BE2C (cell line): ENCODE measurements at places on chromosomes 6 and 20.

GRCh38 chr20:38175304-38176180 is 10.5 kb upstream of the TGM2 start:
- DNase-seq = no peak

DNA sequence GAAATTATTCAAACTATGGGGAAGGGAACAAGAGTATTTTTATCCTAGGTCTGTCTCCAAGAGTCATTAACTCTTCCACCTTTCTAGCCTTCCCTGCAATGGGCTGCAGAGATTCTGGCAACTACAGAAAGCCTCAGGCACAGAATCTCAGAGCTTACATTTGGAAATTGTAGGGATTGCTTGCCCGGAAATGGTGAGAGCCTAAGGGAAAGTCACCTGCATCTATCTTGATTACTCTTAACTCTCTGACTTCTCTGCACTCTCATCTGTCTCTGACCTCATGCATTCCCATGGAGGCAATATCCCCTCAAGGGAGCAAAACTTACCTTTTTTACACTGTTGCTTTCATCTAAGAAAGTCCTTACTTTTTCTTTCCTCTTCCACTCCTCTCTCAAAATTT is 513.2 kb upstream of the MARCKS start:
- DNase-seq = no peak

- DNase-seq = no peak
These were observed 261.2 kb downstream of the BMP7 start for GRCh38 chr20:57004951-57005933.

- no peak for DNase-seq
These were observed 5.0 kb downstream of the DST start for GRCh38 chr6:56637640-56638039.

- DNase-seq = no peak
These were observed 15.6 kb downstream of the RMND1 start for GRCh38 chr6:151436300-151436699.

DNA sequence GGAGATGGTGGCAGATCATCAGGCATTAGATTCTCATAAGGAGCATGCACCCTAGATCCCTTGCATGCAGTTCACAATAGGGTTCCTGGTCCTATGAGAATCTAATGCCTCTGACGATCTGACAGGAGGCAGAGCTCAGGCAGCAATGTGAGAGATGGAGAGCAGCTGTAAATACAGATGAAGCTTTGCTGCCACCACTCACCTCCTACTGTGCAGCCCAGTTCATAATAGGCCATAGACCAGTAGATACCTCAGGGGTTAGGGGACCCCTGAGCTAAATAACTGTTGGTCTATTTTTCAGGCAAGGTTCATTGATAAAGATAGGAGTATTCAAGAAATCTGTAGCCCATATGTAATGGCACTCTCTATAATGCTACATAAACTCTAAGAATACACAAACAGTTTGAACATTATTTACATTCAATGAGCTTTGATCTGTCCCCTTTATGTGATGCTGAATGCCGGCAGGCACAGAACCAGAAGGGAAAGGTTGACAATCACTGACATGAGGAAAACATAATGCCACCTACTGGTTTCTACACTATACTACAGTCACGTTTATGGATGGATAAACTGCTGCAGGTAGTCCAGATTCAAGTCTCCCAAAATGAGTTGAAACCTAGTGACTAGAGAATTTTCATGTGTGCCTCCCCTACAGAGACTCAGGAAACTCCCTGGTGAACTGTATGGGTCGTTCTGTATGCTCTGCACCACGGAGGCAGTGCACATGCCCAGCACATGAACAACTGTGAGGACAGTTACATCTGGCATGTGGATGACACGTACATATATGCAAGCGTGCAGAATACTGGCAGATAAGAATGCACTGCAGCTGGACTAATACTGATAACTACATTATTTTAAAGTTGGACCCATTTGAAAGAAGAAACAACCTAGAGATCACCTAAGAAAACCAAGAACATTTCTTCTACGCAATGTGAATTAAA is 72.0 kb downstream of the DST start:
- DNase-seq = no peak

GRCh38 chr6:145643760-145644159 is 91.6 kb downstream of the EPM2A start:
- DNase-seq = no peak

GRCh38 chr6:12605888-12606345 is 110.7 kb upstream of the PHACTR1 start:
- peak; percentile 47 for DNase-seq

DNA sequence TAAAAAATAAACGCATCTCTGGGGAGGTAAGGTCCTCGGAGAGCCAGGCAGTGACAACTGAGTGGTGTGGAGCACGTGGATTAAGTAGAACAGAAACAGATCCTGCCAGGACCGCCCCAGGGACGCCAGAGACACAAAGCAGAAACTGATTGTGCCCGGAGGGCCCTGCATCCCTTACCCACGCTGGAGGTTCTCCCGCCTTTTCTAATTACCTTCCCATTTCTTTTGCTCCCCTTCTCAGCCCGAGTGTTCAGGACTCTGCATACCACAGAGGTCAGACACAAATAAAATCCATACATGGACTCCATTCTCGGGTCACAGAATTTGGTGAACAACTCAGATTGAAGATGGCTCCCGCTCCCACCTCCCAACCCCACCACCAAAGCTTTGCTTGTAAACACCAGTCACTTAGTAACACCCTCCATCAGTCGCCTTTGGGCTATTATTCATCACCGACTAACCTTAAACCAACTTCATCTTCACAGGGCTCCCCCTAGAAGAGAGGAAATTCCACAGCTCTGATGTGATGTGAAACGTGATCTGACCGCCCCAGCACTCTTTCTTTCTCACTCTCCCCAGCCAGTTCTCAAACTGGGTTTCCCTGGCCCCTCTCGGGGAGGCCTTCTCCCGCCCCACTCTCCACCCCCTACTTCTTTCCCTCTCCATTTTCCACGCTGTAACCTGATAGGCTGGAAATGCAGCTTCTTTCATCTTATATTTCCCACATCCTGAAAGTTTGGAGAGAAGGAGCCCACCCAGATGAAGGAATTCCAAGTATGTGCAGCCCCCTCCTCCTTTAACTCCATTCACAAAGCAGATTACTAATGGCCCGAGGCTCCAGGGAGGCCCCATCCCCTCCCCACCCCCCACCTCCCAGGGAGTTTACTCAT is 32.5 kb upstream of the PIM1 start:
- peak; percentile 87 for DNase-seq

DNA sequence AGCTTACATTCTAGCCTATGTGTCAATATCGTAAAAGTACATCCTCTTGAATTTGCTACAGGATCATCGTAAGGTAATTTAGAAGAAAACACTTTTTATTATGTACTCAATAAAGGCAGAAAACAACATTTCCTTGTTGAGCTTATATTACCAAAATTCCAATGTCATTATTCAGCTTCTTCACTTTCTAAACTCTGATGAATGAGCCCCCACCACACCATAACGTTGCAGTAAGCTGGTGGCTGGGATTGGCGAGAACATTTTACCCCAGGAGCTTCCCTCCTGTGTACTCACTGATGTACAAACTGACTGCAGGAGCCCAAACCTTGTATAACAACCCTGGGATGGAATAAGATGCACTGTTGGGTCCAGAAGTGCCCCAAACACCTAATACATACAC is 238.1 kb upstream of the MARCKS start:
- DNase-seq = no peak

- DNase-seq = no peak
These were observed 929 bp upstream of the CENPB start for GRCh38 chr20:3787324-3788014.

GRCh38 chr6:41874741-41875140 is 20.4 kb downstream of the USP49 start:
- no peak for DNase-seq

GRCh38 chr6:162069995-162070394 is 657.6 kb downstream of the PRKN start:
- DNase-seq = no peak

- no peak for DNase-seq
These were observed 7.4 kb upstream of the LAMP5 start for GRCh38 chr20:9506964-9507369.

DNA sequence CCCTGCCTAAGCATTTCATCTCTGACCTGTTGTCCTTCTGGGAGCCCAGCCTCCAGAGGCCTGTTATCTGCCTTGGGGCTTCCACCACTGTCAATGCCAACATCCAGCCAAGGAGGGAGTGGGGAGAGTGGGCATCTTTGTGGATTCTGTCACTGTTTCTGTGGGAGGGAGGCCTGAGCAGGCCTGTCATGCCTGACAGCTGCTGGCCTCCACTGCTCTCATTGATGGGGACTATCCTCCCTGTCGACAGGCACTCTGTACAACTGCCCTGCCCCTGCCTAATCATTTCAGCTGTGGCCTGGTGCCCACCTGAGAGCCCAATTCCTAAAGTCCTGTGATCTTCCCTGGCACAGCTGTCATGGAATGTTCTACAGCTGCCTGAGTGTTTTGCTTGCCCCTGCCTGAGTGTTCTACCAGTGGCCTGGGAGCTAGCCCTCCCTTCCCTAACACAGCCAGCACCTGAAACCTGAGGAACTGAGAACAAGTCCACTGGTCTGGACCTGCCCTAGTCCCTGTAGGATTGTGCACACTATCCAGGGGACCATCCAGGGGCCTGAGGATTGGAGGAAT is 145.3 kb downstream of the FAM83B start:
- no peak for DNase-seq

GRCh38 chr6:161255518-161255917 is 18.3 kb downstream of the AGPAT4 start:
- DNase-seq = no peak

GRCh38 chr6:170130201-170130621 is 160.7 kb downstream of the DLL1 start:
- DNase-seq = no peak

DNA sequence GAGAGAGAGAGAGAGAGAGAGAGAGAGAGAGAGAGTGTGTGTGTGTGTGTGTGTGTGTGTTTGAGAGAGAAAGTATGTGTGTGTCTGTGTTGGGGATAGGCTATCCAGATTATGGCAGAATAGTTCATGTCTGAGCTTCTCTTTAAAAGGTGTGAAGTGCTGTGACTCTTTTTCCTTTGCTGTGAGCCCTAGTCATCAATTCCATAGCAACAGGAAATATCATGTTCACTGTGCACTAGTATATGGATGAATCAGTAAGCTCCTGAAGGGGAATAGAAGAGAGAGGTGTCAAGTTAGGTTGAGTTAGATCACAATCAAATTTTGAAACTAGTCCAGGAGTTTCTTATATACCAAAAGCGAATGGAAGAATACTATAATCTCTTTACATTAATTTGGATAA is 318.7 kb downstream of the RFPL4B start:
- DNase-seq = no peak

- no peak for DNase-seq
These were observed 52.5 kb downstream of the DCBLD1 start for GRCh38 chr6:117534974-117535373.

- no peak for DNase-seq
These were observed 60.8 kb downstream of the FAM83B start for GRCh38 chr6:54907355-54907754.

DNA sequence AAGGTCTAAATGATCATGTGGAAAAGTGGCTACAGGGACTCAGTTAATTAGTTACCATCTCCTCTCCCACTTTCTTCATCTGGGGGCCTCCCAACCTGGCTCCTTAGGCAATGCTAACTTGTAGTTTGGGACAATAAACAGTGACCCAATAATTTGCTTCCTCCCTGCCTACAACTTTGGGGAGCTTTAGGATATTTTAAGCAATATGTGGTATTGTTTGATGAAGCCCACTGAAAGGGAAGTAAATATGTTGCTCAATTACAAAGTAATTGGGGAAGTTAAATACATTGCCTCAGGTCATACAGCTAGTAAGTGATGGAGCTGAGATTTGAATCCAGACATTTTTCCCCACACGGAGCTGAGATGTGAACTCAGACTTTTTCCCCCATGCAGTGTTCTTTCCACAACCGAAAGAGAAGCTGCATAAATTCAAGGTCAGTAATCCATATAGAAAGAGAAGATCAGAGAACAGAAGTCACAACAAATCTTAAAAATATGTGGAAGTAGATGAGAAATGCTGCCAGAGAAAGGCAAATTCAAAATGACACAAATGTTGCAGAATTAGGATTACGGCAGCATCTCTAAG is 26.6 kb downstream of the ZHX3 start:
- DNase-seq = no peak
